NCI-H2171 treated with DMSO at 0.1 percent for 48 hours (cell line): ENCODE measurements at places on chromosomes 6 and 20.

GRCh38 chr6:13457577-13457976, 29.8 kb downstream of the GFOD1 start:
- no peak for DNase-seq

GRCh38 chr20:48025051-48025515, 239.8 kb upstream of the SULF2 start:
- DNase-seq: no peak

DNA sequence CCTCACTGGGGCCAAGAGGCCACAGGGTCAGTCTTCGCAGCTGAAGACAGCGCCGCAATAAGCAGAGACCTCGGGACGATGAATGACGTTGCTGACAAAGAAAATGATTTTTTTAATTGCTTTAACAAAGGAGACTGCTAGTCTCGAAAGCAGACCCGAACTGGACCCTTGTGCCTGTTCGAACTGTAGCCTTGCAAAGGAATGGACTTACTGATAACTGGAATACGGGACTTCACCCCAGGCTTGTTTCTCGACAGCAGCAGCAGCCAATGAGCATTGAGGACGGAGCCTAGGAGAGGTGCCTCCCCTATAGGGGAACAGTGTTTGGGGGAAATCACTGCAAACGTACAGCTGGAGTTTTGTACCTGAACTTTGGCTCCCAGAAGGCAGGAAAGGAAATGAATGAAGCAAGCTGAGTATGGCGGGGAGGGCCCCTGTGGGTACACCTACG, 1.3 kb upstream of the TAF4 start:
- DNase-seq: no peak

DNA sequence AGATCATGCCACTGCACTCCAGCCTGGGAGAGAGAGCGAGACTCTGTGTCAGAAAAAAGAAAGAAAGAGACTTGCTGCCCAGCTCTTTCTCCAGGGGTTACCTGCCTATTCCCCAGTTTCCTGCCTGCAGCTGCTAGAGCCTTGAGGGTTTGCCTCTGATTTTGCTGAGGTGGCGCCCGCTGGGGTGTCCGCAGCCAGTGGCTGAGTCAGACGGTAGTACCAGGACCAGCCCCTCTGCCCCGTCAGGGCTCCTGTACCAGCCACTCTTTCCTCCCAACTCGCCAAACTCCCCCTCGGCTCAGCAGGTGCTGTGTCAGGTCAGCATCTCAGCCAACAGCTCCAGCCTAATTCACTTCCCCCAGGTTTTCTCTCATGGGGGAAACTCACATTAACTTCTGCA, 7.4 kb upstream of the LSM14B start:
- DNase-seq: no peak

DNA sequence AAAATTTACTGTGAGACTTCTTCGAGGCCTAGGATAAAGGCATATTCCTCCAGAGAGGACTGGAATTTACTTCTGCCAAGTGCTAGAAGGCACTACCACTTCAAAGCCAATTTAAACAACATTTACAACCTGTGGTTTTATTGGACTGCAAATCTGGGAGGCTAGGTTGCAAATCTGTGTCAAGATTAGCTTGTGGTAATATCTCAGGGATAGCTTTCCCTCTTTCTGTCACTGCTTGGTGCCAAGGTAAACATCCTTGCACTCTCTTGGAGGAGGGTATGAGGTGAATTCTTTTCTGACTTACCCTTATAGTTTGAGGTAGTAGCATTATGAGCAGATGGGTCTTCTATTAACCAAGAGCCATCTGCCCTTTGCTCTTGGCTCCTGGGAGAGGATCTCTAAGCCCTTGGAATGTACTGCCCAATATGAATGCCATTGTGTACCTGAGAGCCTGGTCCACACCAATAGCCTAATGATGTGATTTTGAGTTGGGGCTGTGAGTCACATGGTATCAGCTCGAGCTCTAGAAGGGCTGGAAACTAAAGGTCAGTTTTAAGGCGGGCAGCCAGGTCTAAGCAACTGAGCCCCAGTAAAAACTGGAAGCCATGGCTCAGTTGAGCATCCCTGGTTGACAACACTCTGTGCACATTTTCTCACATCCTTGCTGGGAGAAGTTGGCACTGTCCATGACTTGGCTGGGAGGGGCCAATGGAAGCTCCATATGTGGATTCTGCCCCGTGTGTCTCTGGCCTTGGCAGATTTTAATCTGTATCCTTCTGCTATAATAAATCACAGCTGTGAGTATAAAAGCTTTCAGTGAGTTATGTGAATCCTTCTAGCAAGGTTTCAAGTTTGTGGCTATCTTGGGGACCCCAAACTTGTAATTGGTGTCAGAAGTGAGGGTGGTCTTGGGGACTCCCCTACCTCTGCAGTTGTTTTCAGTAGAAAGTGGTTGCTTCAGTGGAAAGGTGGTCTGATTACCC, 188.1 kb downstream of the UBE3D start:
- no peak for DNase-seq

DNA sequence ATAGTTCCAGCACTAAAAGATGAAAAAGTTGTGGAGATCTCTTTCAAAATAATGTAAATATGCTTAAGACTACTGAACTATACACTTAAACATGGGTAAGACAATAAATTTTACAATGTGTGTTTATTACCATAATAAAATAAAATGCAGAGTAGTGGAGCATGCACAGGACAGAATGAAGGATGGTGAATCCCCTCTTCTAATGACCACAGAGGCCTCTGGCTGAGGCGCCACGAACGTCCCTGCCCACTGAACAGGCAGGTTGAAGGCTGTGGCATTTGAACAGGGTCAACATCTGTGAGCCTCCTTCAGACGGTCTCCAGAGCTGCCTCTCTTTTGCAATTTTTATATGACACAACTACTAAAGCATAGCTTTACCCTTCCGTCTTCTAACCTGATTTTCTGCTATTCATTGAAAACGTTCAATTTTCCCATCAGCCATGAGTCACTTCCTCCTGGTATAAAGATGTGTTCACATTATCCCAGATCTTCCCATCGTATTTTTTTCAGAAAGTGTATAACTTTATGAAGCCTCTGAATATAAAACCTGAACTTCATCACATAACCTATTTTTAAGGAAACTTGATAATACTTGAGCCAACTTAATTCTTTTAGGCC, 37.8 kb downstream of the ADGRF4 start:
- no peak for DNase-seq

GRCh38 chr20:51487076-51487475, 55.4 kb downstream of the NFATC2 start:
- DNase-seq: peak; percentile 16

- DNase-seq: no peak
Measured at GRCh38 chr6:35238843-35239289, 20.7 kb upstream of the ZNF76 start.

DNA sequence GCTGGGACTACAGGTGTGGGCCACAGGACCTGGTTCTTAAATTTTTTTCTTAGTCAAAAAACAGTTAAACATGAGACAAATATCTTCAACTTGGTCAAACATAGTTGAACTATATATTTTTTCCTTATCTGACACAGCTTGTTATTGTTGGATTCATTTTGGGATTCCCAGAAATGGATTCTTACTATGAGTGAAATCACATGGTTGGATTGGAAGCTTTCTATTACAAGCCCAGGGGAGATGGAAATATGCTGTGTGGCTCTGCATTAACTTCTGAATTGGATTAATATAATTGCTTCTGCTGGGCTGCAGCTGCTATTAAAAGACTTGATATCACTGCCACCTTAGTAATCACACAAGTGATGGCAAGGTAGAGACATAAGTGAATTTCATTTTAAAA, 126.4 kb upstream of the DUSP22 start:
- no peak for DNase-seq

DNA sequence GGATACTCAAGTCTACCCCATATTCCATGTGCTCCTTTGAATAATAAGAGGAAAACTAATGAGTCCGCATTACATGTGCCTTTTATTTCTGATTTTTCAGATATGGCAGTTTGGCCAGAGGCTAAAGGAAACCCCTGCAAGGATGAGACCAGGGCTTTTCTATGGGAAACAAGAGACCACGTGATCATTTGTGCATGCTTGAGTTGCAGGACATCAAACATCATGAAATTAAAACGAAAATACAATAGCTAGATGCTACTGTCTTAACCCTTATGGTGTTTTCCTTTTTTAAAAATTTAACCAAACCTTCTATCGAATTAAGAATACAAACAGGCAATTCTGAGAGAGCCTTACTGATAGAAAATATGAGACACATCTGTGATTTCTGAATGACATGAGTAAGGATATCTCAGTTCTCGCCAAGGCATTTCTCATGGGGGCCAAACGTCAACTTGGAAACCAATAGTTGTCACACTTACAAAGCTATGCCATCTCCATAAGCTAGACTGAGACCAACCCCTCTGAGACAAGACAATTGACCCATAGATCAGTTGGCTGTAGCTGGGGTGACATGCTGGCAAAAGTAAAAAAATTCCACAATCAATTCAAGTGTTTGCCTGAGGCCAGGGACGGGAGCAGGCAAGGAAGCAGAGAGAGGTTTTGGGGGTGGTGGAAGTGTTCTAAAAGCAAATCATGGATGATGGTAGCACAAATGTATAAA, 52.8 kb downstream of the RIPOR2 start:
- no peak for DNase-seq

DNA sequence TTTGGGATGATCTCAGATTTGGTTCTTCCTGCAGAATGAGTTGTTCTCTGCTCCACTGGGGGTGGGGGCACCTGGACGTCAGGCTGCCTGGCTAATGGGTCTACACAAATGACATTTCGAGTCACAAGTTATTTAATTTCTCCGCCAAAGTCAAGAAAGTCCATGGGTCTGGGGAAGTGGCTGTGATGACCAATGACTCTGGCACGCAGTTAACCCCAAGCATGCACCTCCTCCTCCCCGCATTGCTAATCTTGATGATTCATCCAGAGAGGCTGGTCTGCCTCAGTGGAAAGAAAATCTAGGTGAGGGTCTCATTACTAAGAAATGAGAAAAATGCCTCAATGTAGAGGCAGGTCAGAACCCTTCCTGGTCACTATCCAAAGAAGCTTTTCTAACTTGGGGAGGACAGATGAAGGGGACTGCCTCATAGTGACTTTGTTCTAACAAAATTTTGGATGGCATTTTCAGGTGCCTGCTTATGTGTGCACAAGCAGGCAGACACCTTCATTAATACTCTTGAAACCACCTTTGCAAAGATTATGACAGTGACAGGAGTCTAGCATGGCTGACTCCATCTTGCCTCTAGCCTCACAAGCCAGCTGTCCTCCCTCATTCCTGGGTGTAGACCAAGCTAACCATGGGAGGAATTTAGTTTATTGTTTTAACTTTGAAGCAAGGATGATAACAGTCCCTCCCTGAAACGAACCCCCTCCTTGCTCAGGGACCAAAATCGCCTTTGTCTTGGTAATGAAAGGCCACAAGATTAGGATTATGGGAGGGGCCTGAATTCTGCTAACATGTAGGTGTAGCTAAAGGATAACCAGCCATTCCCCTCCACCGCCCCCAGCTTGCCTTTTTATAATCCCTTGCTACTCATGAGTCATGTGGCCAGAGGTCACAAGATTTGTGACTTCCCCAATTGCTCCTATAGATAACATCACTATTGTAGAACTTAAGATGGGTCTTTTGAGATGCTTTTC, 98.6 kb upstream of the MRPS10 start:
- DNase-seq: no peak

GRCh38 chr6:156182356-156182755, 594.8 kb upstream of the ARID1B start:
- no peak for DNase-seq

DNA sequence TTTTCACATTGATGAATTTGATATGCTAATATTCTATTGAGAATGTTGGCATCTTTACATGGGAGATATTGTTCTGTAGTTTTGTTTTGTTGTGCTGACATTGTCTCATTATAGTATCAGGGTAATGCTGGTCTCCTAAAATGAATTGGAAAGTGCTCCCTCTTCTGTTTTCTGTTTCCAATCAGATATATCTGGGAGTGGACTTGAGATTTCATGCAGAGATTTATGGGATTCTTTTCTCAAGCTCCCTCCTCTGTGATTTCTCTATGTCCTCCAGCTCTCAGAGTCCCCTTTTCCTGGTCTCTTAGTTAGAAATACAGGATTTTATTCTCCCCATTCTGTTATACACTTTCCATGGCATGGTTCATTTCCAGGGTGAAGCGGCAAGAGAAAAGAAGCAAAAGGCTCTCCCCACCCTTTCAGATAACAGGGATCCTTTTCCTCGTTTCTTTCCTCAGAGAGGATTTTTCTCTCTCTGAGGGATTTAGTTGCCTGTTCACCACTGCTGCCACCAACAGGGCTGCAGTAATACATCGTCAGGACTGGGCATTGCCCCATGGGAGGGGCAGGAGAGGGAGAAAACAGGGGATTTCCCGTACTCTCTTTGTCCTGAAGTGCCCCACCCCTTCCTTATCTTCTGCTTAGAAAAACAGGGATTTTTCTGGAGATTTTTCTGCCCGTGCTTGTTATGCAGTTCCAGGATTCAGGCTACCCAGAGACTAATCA, 59.3 kb upstream of the STMND1 start:
- DNase-seq: no peak

DNA sequence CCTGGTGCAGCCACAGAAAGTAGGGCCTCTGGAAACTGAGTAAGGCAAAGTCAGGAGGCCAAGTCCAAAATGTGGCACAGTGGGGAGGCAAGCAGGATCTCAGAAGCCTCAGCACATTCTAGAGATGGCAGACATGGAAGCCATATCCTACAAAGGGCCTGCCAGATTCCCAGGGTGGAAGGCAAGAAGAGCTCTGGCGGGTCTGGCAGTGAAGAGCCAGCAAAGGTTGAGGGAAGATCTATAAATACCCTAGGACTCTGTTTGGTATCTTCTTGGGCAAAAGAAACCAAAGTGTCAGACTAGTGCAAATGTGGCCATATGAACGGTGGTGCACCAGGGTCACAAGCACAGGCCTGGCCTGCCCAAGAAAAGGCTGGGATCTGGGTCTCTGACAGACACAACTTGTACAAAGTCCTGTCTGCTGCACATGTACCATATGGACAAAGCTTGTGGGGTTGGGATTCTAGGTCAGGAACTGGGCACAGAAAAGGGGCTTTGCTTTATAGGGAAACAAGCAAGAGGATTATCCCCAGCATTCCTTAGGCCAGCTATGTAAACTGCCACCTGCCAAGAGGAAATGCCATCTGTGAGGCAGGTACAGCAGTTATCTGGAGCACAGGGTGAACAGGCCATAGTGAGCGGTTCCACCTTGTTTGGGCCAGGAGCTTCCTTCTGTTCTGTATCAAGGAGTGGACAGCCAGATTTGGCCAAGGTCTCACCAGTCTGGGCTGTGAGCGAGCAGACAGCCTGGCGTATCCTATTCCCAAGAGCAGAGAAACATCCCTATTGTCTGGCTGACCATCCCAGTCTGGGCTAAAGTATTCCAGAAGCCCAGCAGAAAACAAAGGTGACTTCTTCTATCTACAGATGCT, 36.3 kb upstream of the SLC4A11 start:
- peak; percentile 24 for DNase-seq

DNA sequence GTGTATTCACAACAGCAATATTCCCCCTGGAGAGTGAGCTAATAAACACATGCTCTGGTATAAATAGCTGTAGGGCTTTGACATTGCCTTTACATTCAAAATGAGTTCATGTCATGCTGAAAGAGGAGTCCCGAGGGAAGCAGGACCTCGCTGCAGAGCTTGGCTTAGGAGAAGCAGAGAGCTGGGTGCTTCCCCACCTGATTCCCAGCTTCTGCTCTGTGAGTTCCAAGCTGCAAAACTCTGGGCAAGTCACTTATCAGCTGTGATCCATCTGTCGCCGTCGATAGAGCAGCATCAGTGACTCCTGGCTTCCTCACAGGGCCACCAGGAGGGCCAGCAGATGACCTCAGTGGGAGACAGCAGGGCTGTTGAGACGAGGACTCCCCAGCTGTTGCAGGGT, 241.8 kb downstream of the ANKRD60 start:
- DNase-seq: peak; percentile 55

- DNase-seq: no peak
Measured at GRCh38 chr6:140434761-140435160, 1060.3 kb upstream of the CITED2 start.

GRCh38 chr6:155271145-155271544, 7.3 kb downstream of the CLDN20 start:
- no peak for DNase-seq
